ENCODE measurements at places on chromosomes 5 and 9. TPM values are rescaled to one million over a fixed set of nuclear protein-coding genes. Genes with fewer than 3 reads are reported as not detected.
A peak's percentile ranks its signal among the peaks of the same experiment; 100 is the strongest.

The SPDL1 gene
- 1.8 TPM for total RNA-seq

DNA sequence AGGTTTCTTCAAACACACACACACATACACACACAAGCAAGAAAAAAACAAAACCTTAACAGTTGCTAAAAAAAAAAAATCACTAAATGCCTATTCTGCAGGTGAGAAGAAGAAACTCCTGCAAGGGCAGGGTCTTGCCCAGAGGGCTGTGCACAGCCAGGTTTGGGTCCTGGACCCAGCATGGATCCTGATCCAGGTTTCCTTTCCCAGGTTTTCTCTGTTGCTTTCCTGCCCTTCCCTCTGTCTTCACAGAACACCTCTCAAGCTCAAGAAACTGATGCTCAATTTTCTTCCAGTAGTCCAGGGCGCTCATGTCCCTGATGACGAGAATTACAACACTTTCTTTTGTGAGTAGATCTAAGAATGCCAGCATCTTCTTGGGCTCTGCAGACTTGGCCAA lies 136.6 kb downstream of the PAX5 start:
- no peak for DNase-seq

DNA sequence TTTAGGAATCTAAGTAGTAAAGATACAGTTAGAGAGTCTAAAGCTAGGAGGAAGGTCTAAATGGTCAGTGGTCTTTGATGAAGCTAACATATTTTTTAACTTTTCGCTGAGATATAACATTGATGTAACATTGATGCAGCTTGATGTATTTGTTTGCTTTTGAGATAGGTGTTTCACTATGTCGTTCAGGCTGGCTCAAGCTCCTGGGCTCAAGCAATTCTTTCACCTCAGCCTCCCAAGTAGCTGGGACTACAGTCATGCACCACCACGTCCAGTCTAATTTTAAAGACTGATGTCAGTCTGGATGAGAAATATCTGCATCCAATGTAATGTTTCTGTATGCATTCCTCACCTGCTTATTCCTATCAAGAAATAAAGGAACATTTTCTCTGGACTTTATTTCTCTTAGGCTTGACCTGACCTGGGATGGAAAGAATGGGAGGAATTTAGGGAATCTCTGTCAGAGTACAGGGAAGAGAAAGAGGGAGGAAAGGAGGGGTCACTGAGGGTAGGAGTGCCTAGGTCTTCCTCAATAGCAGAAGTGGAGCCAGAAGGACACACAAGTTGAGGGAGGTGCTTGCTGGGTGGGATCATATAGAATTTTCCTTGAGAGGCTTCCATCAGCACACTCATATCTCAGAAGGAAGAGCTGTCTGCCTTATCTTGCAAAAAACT lies 101.5 kb upstream of the GPBP1 start:
- no peak for DNase-seq

GRCh38 chr5:17433406-17433805 lies 64.6 kb upstream of the TAF11L2 start:
- no peak for DNase-seq

- DNase-seq, result peak; percentile 59
Observed at GRCh38 chr9:110048403-110048975, 159.5 kb downstream of the C9orf152 start.

GRCh38 chr5:60959156-60959555 lies 14.2 kb downstream of the NDUFAF2 start:
- no peak for DNase-seq

- DNase-seq, result no peak
Observed at GRCh38 chr5:73954381-73954780, 328.4 kb downstream of the ARHGEF28 start.

- DNase-seq, result no peak
Observed at GRCh38 chr5:63131626-63132285, 553.1 kb downstream of the LRRC70 start.

DNA sequence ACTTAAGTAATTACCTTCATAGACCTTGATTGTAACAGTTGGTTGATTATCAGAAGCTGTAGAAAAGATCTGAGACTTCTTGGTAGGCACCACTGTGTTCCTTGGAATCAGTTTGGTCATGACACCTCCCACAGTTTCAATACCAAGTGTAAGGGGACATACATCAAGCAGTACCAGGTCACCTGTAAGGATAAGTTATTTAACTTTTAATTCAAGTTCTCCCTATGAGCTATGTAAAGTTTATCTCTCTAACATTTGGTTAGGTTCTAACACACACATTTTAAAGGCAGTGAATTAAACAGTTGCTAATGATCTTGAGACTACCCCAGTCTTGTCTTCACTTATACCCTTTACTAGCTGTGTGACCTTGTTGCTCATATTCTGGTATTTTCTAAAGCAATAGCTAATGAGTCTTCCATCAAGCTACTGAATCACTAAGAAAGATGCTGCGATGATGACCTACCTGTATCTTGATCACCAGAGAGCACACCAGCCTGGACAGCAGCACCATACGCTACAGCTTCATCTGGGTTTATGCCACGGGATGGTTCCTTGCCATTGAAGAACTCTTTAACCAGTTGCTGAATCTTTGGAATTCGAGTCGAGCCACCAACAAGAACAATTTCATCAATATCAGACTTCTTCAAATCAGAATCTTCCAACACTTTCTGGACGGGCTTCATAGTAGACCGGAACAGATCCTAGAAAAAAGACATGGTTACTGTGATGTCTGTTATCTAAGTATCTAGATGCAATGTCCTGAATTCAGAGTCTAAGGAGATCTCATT lies 2.8 kb downstream of the HSPA5 start:
- no peak for DNase-seq

GRCh38 chr5:68024426-68024825 lies 191.1 kb upstream of the PIK3R1 start:
- DNase-seq, result no peak

GRCh38 chr5:33808699-33809098 lies 83.1 kb downstream of the ADAMTS12 start:
- DNase-seq, result no peak
